Glutamatergic neuron (in vitro differentiated cells): ENCODE measurements at places on chromosomes 1 and 21.

GRCh38 chr1:42691157-42691498, 8.9 kb downstream of the YBX1 start:
- H3K27ac ChIP-seq = peak overlapping the region; percentile 44
- no peaks in the 10 kb centered on the region for H3K36me3 ChIP-seq
- H3K4me3 ChIP-seq = peak overlapping the region; percentile 55
- no peak for DNase-seq

- no peak for DNase-seq
- H3K27me3 ChIP-seq = peaks cover 2% of the 10 kb centered on the region
- H3K27ac ChIP-seq = no peak overlapping the region
- H3K36me3 ChIP-seq = no peaks in the 10 kb centered on the region
- H3K4me1 ChIP-seq = no peaks in the 10 kb centered on the region
These were observed 102.7 kb downstream of the ZNF281 start for GRCh38 chr1:200306944-200307754.

DNA sequence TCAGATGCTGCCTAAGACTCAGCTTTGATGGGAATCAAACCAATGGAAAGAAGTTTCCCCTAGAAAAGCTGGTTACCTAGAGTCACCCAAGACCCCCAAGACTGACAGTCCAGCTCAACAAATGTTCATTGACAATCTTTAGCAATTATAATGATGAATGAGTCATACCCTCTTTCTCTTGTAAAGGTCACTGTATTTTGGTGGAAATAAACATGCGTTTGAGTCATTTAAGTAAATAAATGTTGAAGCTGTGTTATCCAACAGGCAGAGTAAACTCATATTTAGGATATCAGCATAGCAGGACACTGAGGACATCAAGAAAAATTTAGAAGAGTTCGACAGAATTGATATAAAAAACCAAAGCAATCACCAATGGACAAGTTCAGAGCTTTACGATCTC, 295.9 kb downstream of the RGS7 start:
- no peak overlapping the region for H3K27ac ChIP-seq
- H3K36me3 ChIP-seq = no peaks in the 10 kb centered on the region
- no peak overlapping the region for H3K4me3 ChIP-seq
- peaks cover 8% of the 10 kb centered on the region for H3K4me1 ChIP-seq

- H3K27me3 ChIP-seq = peaks cover 8% of the 10 kb centered on the region
- no peaks in the 10 kb centered on the region for H3K36me3 ChIP-seq
- peaks cover 20% of the 10 kb centered on the region for H3K4me1 ChIP-seq
- peak within 1 kb of the TSS; percentile 95 for H3K4me3 ChIP-seq
These were observed at the start of gene EPHX1 for GRCh38 chr1:225809842-225810578. TSS of gene EPHX1 (plus strand) at chr1:225810124. CDS start at chr1:225828730, 18,606 bp downstream.

DNA sequence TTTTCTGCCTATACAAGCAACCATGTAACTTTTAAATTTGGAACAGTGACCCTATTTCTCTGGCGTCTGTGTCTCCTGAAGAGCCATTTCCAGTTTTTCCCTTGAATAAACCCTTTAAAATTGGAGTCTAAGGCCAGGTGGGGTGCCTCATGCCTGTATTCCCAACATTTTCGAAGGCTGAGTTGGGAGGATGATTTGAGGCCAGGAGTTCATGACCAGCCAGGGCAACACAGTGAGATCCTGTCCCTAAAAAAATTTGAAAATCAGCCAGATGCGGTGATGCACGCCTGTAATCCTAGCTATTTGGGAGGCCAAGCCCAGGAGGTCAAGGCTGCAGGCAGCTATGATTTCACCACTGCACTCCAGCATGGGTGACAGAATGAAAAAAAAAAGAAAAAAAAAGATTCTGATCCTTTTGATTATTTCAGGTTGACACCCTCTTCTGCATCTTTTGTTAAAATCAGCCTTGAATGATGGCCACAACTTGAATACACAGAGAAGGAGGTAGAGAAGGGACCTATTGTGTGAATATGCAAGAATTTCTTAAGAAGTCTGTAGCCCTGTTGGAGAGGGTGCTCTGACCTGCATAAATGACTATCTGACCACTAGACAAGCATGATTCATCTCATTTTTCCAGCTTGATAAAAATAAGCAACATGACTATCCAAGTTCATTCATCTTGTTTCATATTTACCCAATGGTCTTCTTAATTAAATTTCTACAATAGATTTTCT, 40.2 kb upstream of the PARP1 start:
- H3K27me3 ChIP-seq = no peaks in the 10 kb centered on the region
- peaks cover 12% of the 10 kb centered on the region for H3K4me1 ChIP-seq
- no peaks in the 10 kb centered on the region for H3K36me3 ChIP-seq
- no peak overlapping the region for H3K4me3 ChIP-seq

DNA sequence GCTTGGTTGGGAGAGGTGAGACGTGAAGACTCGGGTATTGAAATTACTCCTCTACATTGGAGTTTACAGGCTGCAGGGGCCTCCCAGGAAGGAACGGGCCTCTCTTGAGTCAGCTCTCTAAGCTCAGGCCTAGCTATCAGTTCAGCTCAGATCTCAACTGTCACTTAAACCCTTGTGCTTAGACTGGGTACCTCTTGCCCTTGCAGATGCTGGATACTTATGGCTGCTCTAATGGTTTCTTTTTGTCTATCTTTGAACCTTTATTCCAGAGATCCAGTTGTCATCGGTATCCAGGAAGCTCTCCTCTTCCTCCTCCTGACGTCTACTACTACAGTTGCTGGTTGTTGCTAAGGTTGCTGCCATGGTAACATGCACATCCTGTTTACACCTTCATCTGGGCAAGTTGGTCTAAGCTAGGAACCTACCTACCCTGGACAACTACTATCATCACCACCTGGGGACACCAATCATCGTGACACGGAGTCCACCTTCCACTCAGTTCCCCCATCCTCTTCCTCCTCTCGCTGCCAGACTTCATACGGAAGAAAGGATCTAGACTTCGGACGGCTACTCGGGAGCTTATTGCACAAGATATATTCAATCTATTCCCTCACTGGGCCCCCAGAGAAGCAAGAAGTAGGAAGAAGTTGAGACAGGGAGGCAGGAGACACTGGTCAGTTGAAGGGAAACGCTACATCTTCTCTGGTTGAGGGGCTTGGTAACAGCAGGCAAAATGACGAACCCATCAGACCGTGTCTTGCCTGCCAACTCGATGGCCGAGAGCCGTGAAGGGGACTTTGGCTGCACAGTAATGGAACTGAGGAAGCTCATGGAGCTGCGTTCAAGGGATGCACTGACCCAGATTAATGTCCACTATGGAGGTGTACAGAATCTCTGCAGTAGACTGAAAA, 56.1 kb downstream of the ATP2B4 start:
- H3K27ac ChIP-seq = no peak overlapping the region
- H3K36me3 ChIP-seq = no peaks in the 10 kb centered on the region
- no peaks in the 10 kb centered on the region for H3K27me3 ChIP-seq
- H3K4me1 ChIP-seq = no peaks in the 10 kb centered on the region
- no peak overlapping the region for H3K4me3 ChIP-seq

- no peak for DNase-seq
- no peak overlapping the region for H3K4me3 ChIP-seq
- H3K27me3 ChIP-seq = peaks cover 23% of the 10 kb centered on the region
- no peaks in the 10 kb centered on the region for H3K36me3 ChIP-seq
- peaks cover 2% of the 10 kb centered on the region for H3K4me1 ChIP-seq
- H3K27ac ChIP-seq = no peak overlapping the region
These were observed 20.5 kb downstream of the KNCN start for GRCh38 chr1:46530791-46531409.
